Aorta (tissue), 5 donors: ENCODE measurements at places on chromosomes 1 and 21.

- DNase-seq, result peak; percentile 64
Observed at GRCh38 chr1:118185084-118185832, at the start of gene SPAG17. SPAG17 (minus strand) TSS chr1:118185228; CDS start chr1:118185157, 71 bp downstream.

DNA sequence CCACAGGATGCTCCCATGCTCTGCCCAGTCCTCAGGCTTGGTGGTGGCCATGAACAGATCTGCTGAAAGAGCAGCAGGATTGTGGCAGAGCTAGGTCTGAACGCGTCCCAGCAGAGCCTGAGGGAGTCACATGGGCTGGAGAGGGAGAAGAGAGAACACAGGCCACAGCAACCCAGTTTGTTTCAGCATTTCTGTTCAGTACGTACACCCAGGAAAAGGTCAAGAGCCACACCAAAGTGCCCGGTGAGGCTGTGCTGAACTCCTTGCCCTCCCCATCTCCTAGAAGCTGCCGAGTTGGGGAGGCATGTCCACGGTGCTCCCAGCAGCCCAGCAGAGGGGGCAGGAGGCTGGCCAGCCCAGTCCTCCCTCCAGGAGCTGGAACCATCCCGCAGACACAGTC is 5.5 kb downstream of the PKP1 start:
- DNase-seq, result peak; percentile 49

DNA sequence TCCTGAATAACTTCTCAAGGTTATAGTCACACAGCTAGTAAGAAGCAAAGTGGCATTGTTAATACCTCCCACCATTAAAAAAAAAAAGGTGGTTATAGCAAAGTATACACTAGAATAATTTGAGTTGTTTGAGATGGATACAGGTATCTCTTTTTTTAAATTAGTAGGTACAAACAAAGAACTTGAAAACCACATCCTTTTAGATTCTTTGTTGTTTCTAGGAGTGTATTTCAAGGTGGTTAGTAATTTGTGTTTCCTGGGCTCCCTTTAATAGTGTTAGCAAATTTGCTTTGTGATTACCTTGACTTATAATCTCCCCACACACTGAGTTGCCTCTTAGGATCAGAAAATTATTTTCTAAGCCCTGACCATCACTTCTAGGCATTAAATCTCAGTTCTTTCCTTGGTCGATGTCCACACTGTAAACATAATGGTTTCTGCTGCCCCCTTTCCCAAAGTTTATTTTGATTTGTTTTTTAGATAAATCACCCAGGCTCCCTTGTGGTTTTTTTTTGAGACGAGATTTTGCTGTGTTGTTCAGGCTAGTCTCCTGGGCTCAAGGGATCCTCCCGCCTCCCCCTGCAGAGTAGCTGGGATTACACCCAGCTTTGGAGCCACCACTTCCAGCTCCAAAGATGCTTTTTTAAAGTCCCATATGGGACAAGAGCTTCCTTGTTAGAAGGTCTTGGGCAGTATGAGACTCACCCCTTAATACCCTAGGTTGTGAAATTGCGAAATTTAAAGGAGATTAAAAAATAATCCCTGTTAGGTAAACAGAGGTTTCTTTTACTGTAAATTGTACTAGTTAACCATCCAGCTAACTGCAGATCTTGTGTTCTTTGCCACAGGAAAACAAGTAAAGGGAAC is 6.2 kb downstream of the AKIRIN1 start:
- no peak for DNase-seq

DNA sequence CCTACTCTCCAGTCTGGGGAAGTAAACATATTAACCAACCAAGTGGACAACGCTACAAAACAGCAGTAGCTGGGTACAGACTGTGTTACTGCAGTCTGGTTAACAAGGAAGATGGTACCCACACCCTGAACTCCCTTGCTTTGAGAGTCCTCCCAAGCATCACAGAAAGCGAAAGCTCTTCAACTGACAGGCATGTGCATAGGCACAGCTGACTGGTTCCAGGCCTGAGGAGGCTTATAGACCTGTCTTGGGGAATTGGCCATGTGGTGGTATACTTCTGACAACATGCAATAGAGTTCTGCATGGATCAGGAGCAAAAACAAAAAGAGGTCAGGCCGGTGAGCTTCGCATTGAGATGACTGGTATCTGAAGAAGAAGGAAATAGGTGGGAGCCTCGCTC is 17.4 kb downstream of the LMX1A start:
- no peak for DNase-seq

GRCh38 chr1:15849775-15850324 is 2.3 kb downstream of the SPEN start:
- peak; percentile 72 for DNase-seq

DNA sequence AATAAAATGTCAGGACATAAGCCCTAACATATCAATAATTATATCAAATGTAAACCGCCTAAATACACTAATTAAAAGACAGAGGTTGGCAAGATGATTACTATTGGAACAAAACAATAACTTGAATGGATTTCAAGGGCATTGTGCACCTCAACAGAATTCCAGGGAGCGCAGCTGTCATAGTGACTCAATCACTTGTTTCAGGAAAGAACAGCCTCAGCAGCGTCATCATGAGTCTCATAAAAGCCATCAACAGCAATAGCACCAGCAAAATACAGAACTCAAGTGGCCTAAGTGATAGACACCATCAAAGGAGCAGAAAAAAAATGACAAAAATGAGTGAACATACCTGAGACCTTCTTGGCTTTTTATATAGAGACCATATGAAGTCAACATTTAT is 632.7 kb upstream of the NR5A2 start:
- DNase-seq, result no peak

- DNase-seq, result no peak
Observed at GRCh38 chr1:186112280-186112679, 262.8 kb downstream of the TPR start.

DNA sequence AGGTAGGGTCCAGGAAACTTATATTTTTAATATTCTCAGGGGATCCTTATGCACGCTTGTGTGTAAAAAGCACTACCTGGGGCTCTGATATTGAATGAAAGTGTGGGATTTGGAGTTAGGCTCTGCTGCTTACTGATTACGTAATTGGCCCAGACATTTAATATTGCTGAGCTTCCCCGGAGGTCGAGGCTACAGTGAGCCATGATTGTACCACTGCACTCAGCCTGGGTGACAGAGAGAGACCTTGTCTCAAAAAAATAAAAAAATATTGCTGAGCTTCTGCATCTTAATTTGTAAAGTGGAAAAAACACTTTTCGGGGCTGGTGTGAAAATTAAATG is 62.2 kb upstream of the KIF26B start:
- DNase-seq, result no peak
